Stimulated activated CD4-positive, alpha-beta T cell treated with anti-CD3 and anti-CD28 coated beads, Interleukin-4, amount 100 ng/mL, for 24 hours (primary cell): ENCODE measurements at places on chromosomes 3 and 15.

DNA sequence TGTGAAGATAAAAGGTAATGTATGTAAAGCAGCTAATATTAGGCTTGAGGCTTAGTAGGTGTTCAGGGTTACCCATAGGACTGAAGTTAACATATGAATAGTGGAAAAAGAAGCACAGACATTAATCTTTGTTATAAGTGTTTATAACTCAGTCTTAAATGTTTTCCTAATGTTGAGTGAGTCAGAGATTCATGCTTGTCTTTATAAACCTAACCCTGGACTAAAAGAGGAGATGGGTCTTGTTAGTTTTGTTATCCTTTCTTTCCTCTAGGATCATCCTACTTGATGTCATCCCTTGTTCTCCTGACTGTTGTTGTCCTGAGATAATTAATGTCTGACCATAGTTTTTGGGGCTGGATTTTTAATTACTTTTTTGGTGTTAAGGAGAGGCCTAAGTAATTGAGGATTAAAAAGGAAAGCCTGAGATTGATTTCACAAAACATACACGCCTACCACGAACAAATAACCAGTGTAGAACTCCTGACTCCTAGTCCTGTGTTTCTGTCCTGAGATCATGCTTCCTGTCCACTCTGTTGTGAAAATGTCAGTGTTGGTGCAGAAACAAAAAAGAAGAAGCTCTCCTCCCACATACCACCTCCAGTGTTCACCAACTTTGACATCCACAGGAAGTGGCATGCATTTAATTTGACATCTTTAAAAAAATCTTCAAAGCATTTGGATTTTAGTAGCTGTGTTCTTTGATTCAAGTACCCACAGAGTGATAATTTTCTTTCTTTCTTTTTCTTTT is 8.4 kb downstream of the MITF start:
- DNase-seq, result no peak

DNA sequence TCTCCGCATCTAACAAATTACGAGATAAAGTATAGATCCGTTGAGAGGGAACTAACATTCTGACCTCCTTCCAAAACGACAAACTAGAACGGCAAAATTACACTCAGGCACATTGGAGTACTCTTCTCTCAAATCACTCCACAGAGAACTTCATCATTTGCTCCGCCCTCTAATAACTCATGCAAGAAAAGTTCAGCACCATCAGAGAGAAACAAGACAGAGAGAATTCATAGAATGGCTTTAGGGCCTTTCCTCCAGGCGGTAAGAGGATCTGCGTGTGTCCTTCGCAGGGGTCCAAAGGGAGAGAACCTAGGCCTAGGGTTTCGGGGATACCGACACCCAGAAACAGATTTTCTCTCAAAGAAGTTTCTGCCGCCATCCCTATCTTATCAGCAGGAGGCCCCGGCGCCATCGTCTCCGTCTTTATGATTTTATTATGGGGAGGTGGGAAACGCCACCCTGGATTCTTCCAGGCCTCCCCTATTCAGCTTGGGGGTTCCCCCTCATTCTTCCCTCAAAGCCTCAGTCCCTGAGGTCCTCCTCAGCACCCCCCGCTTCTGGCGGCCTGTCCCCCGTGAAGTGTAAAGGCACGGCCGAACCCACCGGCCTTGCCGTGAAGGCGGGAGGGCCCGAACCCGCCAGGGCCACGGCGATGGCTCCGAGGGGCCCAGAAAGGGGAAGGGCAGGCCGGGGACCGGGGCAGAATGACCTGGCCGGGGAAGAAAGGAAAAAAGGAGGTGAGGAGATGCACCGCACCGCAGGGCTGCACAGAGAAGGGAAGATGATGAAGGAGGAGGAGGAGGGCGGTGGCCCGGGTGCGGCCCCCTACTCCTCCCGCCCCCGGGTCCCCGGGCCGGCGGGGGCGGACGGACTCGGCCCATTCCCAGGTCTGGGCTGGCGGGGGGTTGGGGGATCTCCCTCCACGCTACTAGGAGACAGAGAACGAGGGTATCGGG is 768 bp downstream of the UBXN7 start:
- DNase-seq, result peak; percentile 24

DNA sequence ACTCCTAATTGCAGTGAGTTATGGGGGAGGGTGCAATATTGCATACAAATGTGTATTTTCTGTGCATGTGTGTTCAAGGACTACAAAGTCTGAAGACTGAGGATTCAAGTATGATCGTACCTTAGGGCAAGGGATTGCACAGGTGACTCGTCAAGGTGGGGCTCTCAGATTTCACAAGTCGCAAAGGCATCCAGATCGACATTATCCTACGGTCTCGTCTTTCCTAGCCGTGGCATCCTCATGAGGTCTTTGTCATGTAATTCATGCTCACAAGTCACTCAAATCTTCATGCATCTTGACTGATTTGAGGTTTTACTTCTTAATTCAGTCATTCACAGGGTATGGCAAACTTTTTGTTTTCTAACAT is 191.4 kb upstream of the HES1 start:
- DNase-seq, result no peak

DNA sequence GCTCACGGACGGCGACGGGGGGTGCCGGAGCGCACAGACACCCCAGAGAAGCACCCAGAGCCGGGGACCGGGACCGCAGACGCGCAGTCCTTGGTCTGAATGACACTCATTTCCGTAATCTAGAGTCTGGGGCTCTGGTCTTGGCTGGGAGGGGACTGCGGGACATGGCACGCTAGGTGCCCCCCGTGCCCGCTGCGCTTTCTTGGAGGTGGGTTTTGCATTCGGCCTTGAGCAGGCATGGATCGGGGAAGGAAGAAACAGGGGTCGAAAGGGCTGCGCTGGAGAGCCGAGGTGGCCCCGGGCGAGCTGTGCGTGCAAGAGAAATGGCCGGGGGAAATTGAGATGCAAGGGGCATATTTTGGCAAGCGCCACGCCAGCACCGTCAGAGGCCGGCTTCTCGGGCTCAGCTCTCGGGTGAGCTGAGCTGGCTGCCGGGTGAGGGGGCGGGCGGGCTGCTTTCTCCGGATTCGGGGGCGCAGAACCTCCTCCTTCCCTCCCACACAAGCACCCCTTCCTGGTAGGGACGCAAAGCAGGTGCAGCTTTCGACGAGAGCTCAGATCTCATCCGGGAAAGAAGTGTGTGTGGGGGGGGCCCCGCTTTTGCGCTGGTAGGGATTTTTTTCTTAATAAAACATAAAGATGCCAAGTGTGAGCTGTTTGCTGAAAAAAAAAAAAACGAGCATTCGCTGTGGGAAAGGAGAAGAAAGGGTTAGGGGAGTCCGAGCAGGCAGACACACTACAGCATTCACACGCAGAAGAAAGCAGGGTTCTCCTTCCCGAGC is 963 bp upstream of the NTRK3 start:
- DNase-seq, result no peak
